ENCODE measurements at places on chromosomes 3 and 15. TPM values are rescaled to one million over a fixed set of nuclear protein-coding genes. Genes with fewer than 3 reads are reported as not detected.

DNA sequence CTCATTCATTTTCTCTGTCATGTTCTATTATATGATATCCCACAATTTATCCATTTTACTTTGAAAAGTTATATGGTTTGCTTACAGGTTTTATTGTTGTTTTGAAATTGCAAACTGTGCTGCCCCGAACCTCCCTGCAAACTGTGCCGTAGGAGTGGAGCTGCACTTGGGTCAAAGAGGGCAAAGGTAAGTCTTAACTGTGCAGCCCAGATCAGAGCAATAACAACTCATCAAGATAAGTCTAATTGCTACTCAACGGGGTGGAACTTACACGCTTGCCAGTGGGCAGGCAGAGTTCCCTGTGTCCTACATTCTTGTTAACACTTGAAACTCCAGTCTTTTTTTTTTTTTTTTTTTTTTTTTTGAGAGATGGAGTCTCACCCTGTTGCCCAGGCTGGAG is 33.2 kb downstream of the ZDHHC19 start:
- no peak for DNase-seq

Gene FSIP1
- 0.44 TPM for total RNA-seq

DNA sequence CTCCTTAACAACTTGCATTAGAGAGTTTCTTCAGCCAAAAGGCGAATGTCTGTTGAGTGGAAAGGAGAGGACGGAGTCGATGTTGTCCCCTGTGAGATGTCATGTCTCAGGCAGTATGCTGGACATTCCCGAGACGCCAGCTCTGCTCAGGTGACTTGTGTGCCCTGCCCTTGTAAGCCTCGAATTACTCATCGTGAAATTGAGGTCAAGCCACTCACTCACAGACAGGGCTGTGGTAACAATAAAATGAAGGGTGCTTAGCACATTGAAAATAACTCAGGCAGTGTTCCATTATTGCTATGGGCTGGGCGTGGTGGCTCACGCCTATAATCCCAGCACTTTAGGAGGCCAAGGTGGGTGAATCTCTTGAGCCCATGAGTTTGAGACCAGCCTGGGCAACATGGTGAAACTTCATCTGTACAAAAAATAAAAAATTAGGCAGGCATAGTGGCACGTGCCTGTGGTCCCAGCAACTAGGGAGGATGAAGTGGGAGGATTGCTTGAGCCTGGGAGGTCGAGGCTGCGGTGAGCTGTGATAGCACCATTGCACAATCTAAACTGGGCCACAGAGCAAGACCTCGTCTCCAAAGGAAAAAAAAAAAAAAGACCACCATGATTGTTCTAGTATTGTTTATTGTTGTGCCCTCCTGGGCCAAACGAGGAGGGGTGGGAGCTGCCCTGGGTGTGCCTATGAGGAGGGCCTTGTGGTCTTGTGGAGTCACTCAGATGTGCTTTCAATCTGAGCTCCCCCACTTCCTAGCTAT is 214.4 kb downstream of the THSD4 start:
- peak; percentile 67 for DNase-seq

GRCh38 chr3:14203521-14204079 is 25.0 kb downstream of the LSM3 start:
- peak; percentile 93 for DNase-seq

Gene USP50
- total RNA-seq, result 0.22 TPM

Gene PRTG
- 0.40 TPM for total RNA-seq

GRCh38 chr15:57301307-57301706 is 75.0 kb upstream of the CGNL1 start:
- no peak for DNase-seq

DNA sequence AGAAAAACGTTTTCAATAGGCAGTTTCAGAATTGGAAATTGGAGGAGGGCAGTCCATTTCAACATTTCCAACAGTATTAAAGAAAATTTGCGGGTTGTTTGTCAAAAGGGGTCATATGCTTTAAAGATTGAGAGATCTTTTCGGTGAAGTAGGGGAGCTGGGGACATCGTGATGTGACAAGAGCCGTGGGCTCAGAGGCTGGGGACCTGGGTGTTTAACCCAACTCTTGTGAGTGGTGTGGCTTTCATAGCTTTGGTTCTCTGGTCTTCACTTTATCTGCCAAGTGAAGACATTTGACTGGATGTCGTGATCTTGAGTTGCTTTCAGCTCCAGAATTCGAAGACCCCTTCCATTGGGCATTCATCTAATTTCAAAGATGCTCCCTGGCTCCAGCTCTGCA is 133.2 kb downstream of the PGPEP1L start:
- DNase-seq, result no peak

DNA sequence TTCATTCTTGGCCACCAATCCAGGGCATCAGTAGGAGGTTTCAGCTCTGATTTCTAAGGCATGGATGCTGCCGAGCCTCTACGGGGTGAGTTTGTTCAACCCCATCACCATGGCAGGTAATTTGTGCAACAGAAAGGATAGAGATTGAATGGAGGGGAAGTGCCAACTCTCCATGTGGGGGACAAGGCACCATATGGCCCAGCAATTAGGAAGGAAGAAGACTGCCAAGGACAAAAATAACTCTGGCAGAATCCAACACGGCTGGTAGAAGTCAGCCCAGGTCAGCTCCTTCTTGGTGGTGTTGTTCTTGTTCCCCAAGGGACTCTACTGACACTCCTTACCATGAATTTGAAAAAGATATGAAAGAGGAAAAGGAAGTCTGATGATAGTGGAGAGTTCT is 503.9 kb downstream of the MAGI1 start:
- no peak for DNase-seq

Data from lung microvascular endothelial cell (primary cell).